ENCODE measurements at places on chromosomes 4 and X.

DNA sequence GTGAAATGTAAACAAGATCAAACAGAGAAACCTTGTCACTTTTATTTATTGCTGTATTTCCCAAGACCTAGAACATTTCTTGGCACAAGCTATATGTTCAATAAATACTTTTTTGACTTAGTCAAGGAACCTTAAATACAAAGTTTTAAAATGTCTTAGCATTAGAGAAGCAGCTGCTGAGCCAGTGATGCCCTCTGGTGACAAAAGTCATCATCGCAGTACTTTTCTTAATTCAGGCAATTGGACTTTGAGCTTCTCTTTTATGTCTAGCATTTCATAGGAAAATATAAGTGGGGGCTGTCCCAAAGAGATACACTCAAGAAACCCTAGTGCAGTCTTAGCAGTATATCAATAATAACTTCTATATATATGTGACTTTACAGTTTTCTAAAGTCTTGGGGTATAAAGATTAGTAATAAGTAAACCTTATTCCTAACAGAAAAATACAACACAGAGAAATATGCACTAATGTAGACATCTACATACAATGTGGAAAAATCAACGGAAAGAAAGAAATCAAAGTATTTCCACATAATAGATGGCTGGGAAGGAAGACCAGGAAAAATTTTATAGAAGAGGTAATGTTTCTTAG, 118.4 kb downstream of the DTHD1 start:
- no peak for DNase-seq

DNA sequence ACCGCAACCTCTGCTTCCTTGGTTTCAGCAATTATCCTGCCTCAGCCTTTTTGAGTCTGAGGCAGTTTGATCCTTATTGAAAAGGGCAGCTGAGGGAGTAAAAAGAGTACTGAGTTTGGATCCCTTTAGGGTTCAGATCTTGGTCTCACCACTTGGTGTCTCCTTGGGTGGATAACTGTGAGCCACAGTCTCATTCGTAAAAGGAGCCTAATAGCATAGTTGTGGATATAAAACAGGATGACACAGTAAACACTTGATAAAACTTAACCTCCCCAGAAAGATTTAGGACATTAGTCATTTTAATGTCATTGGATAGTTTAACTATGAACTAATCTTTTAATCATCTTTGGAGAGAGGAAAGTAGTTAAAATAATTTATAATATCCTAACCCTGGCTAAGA, 173.0 kb downstream of the ANK2 start:
- DNase-seq, result no peak

- no peak for DNase-seq
Observed at GRCh38 chr4:38711066-38711465, 47.1 kb downstream of the KLF3 start.

- DNase-seq, result no peak
Observed at GRCh38 chr4:8286719-8287342, 17.3 kb downstream of the HTRA3 start.

DNA sequence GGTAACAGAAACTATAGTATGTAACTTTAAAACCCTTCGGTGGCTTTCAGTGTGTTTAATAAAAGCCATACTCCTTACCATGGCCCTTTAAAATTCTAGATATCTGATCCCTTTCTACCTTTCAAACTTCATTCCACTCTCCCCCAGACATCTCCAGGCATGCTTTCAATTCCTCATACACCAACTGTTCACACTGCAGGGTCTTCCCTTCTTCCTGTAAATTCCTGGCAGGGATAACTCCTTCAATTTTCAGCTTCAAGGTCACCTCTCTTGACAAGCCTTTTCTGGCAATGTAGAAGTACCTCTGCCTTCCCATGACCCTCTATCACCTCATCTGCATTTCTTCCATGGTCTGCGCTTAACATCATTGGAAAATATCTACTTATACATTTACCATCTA, 60.8 kb downstream of the WDFY3 start:
- DNase-seq, result no peak

- no peak for DNase-seq
Observed at GRCh38 chr4:74413265-74413664, 31.7 kb upstream of the AREG start.

DNA sequence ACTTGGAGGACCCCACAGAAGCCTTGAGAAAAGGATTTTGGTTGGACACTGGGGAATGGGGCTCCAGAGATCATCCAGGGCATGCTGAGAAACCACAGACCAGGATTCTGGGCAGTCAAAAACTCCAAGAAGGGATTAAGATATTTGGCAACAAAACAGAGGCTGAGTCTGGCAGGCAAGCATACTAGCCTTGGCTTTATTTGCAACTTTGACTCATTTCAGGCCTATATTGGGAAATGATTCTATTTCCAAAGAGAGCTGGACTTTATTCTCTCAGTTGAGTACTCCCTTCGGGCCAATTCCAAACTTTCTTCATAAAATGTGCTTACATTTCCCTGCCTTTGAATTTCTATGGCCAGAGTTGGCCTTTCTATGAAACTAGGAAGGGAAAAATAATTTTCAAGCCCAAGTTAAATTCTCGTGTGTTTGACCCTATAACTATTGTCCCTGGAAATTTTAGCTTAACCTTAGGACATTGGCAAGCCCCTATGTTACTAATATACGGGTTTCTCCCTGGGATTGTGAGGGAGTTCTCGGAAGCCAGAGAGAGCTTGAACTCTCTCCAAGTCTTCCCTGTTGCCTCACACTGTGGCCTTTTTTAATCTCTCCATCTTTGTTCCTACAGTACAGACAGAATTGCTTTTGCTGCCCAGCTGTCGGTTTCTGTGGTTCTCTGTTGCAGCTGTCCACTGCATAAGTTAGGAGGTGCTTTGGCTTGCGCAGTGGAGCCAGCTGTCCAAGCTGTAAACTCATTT, 112.6 kb upstream of the FAM9A start:
- no peak for DNase-seq

GRCh38 chrX:97636473-97637140, 752.9 kb downstream of the RPA4 start:
- no peak for DNase-seq

GRCh38 chr4:134388351-134388750, 186.8 kb upstream of the PABPC4L start:
- DNase-seq, result no peak

All from GM12891 (cell line).